Right forelimb (tissue), 1 donor: ENCODE measurements at places on chromosomes 6 and 20.

DNA sequence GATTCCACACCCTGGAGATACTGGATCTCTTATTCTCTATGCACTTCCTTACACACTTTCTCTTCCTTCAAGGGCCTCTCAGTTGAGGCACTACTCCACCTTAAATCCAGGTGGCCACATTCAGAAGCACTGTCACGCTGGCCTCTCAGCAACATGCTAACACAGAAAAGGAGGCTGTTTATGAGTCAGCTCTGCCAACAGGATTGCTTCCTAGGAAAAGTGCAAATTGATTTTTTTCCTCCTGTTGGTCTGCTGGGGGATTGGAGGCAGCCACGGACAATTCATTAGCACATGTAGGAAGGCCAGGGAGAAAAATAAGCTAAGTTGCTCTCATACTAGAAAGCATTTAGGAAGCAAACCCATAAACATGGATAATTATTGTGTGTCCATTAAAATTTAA, 20.9 kb downstream of the LY86 start:
- DNase-seq, result no peak

DNA sequence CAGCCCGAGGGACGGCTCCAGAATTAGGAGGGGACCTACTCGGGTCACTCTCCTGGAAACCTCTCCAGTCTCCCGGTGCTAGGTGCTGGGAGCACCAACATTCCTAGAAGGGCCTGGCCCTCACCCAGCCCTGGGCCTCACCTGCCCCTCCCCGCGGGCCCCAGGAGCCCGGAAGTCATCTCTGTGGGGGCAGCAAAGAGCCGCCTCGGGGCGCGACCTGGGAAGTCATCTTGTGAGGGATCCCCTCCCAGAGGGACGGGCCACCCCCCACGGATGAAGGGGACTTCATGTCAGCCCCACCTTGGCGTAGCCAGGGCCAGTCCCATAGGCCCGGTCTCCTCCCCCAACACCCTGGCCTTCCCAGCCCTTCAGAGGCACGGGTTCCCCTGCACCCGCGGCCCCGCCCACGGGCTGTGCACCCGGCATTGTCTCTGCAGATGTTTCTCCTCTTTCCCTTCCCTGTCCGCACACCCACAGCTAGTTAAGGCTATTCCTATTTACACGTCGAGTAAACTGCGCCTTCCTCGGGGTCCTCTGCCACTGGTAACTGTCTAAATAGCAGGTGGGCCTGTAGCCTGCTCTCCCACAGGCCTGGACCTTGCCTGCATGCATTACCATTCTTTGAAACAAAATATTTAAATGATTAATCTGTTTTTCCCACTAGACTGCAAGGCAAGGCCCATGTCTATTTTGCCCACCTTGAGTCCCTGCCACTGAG, 896 bp upstream of the RNASET2 start:
- DNase-seq, result peak; percentile 57

DNA sequence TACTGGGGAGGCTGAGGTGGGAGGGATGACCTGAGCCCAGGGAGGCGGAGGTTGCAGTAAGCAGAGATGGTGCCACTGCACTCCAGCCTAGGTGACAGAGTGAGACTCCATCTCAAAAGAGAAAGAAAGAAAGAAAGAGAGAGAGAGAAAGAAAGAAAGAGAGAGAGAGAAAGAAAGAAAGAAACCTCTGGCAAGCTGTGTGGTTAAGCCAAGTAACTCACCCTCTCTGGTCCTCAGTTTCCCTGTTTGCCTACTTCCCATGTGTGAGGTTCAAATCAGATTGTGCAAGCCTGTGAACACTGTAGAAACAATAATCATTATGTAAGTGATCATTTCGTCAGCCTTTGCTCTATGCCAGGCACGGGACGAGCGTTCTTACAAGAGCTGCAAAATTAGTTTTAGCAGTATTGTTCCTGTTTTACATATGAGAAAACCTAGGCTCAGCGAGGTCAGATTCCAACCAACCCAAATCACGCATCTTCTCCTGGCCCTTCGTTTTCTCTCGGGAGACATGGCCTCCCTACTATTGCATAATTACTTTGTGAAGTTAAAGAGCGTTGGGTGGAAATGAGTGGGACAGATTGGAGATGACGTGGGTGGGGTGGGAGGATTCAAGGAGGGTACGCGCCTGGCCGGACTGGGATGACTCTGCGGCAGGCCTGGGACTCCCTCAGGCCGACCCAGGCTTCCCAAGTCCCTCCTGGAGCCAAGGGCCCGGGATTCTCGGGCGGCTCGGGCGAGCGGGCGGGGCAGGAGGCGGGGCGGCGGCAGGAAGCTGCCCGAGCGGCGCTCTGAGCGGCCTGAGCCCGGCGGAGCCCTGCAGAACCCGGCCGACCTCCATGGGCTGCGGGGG, at the start of gene SNX21:
SNX21 (plus strand) TSS at position 770 of the 853 bp plus-strand sequence. CDS start 121 bp downstream, outside the sequence.
- peak; percentile 88 for DNase-seq

GRCh38 chr6:34929241-34929978, 40.4 kb downstream of the ANKS1A start:
- no peak for DNase-seq

- no peak for DNase-seq
Measured at GRCh38 chr6:8570256-8570920, 135.0 kb upstream of the SLC35B3 start.

DNA sequence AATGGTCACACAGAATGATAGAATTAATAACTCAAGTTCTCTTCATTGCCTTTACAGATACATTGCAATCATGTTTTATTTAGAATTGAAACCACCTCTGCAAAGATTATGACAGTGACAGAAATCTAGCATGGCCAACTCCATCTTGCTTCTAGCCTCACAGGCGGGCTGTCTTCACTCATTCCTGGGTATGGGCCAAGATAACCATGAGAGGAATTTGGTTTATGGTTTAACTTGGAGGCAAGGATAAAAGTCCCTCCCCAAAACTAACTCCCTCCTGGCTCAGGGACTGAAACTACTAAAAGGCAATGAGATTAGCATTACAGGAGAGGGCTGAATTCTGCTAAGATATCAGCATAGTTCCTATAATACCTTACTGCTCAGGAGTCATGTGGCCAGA, 95.2 kb upstream of the CST7 start:
- no peak for DNase-seq

DNA sequence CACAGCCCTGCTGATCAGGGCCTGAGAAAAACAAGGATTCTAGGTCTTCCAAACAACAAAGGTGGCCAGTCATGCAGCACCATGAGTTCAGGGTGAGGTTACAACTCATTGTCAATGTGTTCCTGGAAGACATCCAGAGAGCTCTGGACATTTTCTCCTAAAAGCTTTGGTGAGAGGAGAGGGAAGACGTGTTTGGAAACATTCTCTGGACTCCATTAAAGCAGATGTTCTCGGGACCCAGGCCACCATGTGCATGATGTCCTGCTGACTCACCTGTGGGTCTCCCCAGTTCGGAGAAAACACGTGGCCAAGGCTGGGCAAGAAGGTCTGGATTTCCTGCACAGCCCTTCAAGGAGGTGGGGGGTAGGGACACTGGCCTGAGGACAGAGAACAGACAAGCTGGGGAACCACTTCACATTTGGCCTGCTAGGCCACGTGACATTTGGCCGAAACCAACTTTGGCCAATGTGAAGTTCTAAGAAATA, 61.6 kb downstream of the KCNB1 start:
- no peak for DNase-seq

DNA sequence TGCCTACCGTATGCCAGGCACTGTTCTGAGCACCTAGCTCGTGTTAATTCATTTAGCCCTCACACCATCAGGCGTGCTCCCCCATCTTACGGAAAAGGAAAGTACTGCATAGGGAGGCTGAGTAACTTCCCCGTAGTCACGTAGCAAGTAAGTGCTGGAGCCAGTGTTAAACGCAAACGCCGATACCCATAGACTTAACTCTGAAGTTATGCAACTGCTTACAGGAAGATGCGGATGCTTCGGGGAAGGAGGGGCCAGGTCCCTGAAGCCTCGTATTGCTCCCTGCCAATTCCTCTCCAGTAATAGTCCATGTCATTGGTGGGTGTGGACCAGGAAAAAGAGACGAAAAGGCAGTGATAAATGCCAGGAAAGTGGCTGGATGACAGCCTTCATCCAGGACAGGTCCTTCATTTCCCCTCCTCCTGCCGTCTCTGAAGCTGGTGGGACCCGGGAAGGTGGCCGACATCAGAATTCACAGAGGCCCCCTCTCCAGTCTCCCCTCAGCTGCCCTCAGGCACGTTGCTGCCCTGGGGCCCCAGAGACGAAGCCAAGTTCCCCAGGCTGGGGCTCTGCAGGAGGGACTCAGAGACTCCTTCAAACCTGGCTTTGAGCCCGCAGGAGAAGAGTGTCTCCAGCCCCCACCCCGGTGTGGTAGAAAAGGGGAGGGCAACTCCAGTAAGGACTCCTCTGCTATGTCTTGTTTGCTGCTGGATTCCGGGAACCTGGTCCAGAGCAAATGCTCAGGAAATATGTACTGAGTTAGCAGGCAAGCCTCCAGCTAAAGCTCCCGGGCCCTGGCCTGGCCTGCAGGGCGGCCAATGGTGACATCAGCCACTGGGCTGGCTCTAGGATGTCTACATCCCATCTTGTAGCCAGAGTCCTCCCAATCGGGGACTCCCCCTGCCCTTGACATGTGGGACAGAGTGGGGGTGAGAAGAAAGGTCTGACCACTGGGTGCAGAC, 37.8 kb downstream of the RAB44 start:
- DNase-seq, result peak; percentile 92

DNA sequence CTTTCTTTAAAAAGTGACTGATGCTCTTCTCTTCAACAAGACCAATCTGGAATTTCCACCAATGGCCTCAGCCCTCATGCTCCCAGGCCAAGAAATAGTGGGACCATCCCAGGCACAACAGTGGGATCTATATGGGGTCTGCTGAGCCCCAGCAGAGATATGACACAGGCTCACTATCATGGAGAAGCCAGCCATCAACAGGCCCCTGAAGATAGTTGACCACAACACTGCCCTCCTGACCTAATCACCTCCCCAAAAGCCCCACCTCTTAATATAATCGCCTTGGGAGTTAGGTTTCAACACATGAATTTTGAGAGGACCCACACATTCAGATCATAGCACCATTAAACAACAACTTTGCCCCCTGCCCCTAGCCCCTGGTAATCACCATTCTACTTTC, 16.8 kb upstream of the MCM3 start:
- DNase-seq, result no peak

- DNase-seq, result no peak
Measured at GRCh38 chr6:140438346-140438735, 1063.9 kb upstream of the CITED2 start.

DNA sequence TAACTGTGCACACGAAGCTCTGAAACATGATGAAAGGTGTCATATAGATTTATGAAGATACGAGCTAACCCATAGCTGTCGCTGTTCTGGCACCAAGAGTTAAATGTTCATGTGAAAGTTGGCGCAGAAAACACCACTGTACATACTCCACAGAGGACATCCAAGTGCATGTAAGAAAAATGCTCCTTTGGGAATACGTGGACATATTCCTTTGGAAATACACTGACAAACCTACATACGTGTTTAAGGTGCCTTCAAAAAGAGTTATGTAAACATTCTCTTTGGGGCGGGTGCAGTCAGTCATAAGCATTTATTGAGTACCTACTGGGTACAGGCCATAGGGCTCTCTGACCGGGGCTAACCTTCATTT, 723 bp upstream of the ARID1B start:
- DNase-seq, result no peak

DNA sequence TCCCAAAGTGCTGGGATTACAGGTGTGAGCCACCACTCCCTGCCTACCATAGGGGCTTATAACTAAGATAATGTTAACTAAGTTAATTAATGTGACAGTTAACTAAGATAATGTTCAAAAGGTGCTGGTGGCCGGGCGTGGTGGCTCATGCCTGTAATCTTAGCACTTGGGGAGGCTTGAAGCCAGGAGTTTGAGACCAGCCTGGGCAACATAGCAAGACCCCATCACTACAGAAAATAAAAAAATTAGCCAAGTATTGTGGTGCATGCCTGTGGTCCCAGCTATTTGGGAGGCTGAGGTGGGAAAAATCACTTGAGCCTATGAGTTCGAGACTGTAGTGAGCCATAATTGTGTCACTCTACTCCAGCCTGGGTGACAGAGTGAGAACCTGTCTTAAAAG, 32.8 kb upstream of the SRF start:
- DNase-seq, result no peak

DNA sequence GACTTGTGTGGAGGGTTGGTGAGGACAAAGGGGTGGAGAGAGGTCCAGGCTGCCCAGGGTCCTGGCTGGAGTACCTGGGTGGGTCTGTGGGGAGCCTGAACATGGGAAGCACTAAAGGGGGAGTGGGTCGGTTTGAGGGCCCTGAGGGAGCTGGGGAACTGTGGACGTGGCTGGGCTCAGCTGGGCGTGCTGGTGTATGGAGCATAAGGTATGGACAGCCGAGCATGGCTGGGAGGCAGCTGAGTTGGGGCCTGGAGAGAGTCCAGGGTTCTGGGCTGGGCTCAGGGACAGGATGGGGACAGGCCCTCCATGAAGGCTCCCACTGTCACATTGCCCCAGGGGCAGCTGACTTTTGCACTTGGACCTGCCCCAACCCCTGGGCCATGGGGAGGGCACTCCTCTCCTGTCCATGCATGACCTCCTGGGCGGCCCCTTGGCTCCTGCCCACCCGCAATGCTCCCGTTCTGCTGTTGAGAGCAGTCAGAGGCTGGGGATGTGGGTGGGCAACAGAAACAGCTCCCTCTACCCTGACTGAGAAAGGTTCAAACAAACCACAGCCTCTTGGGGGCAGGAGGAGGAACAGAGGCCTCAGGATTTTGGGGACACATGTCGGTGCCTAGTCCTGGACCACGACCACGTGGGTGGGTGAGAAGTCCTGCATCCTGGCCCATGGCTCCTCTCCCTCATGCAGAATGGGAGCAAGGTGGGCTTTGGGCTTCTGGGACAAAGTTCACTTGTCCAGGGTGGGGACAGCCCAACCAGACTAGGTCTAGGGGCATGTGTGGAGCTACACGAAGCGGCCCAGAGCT, 4.5 kb downstream of the C20orf204 start:
- DNase-seq, result no peak

GRCh38 chr6:113287396-113287795, 569.7 kb upstream of the MARCKS start:
- no peak for DNase-seq

- no peak for DNase-seq
Measured at GRCh38 chr20:45508068-45508886, 7.1 kb downstream of the SPINT3 start.

GRCh38 chr20:22905658-22906057, 129.5 kb upstream of the SSTR4 start:
- DNase-seq, result peak; percentile 65

GRCh38 chr6:163337958-163338357, 76.6 kb upstream of the QKI start:
- DNase-seq, result no peak

GRCh38 chr20:3013771-3014170, 29.7 kb upstream of the GNRH2 start:
- no peak for DNase-seq

GRCh38 chr6:145349950-145350510, 385.3 kb downstream of the EPM2A start:
- DNase-seq, result no peak

- no peak for DNase-seq
Measured at GRCh38 chr6:110270165-110270564, 88.0 kb downstream of the METTL24 start.
